Colonic mucosa (tissue), 4 donors: ENCODE measurements at places on chromosomes 3 and 15.

- no peak for DNase-seq
These were observed 13.1 kb upstream of the BLOC1S6 start for GRCh38 chr15:45573961-45574629.

DNA sequence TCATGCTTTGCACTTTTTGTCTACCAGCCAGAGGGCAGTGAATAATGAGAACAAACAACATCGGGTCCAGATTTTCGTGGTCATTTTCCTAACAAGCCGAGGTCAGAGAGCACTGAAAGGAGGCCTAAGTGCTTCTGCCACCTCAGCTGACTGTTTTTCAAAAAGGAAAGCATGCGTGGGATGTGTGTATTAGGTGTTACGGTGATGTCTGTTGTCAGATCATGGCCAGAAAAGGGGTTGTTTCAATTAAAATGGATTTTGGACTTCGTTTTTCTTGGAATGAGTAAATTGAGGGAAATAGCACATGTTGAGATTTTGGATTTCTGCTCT lies 99.5 kb downstream of the APBA2 start:
- no peak for DNase-seq

- DNase-seq, result no peak
These were observed 65.7 kb upstream of the FRMD4B start for GRCh38 chr3:69451594-69451993.

DNA sequence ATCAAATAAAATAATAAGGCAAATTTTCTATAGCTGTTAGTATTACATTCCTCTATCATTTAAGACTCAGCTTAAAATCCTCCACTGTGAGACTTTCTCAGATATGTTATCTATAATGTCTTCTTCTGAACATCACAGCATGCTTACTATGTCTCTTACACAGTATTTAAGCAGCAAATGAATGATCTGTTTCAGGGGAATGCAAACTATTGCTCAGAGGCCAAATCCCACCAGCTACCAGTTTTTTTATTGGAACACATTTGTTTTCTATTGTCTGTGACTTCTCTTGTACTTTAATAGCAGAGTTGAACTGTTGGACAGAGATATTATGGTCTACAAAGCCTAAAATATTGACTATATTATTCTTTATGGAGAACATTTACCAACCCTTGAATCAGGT lies 59.6 kb downstream of the C3orf38 start:
- DNase-seq, result no peak

DNA sequence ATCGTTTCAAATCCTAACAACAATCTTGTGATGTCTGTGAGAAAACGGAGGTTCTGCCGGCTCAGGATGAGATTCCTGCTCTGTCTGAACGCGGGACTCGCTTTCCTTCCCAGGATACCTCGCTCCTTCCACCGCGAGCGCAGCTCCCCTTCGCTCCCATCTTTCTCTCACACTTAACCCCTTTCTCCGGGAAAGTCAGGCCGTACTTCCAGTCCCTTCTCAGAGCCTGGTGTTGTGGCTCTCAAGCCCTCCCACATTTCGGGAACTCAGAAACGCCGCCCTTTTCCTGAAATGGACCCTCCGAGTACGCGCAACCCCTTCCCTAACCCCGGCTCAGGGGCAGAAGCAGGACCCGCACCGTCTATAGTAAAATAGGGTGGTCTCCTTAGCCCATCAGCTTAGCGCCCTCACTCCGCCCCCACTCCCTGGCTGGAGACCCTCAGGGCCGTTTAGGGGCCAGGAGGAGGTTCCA lies 378 bp upstream of the FEM1B start:
- peak; percentile 48 for DNase-seq

DNA sequence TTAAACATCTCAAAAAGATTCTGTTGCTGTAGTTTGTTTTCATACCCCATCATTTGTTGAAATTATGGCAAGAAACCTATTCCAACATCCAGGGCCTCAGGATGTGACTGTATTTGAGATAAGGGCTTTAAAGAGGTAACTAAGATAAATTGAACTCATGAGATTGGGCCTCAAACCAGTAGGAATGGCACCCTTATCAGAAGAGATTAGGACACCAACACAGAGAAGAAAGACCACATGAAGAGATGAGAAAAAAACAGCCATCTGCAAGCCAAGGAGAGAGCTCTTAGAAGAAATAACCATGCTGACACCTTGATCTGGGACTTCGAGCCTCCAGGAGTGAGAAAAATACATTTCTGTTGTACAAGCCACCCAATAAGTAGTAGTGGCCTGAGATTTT lies 157.7 kb downstream of the CGGBP1 start:
- no peak for DNase-seq

- no peak for DNase-seq
These were observed 3.6 kb downstream of the CCRL2 start for GRCh38 chr3:46410669-46411068.

- peak; percentile 18 for DNase-seq
These were observed 1.5 kb downstream of the UQCC5 start for GRCh38 chr3:52537726-52538421.

DNA sequence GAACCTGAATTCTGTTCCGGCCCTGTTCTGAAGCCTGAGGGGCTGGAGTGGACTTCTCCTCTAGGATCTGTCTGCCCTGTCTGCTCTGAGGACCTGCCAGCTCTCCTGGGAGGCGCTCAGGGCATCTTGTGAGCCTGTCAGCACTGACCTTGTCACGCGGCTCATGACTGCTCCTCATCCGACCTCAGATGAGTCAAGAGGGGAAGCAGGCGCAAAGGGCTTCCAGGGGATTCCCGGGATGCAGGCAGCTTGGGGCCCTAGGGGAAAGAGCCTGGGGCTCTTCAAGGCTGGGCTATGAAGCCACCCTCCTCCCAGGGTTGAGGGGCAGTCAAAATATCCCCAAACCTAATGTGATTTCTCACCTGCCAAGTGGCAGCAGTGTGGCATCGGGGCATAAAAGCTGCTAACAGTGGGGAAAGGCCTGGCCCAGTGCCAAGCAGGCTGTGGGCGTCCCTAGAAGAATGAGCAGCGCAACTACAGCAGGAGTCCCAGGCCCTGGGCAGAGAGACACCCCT lies 27.6 kb upstream of the ANKDD1A start:
- peak; percentile 57 for DNase-seq

- peak; percentile 82 for DNase-seq
These were observed 3.6 kb downstream of the BCL6 start for GRCh38 chr3:187741403-187742350.

GRCh38 chr15:25804451-25804850 lies 58.7 kb downstream of the ATP10A start:
- DNase-seq, result no peak

GRCh38 chr3:53748512-53749271 lies 97.5 kb downstream of the CHDH start:
- DNase-seq, result no peak

- DNase-seq, result no peak
These were observed 7.3 kb downstream of the RAB27A start for GRCh38 chr15:55282284-55282833.

DNA sequence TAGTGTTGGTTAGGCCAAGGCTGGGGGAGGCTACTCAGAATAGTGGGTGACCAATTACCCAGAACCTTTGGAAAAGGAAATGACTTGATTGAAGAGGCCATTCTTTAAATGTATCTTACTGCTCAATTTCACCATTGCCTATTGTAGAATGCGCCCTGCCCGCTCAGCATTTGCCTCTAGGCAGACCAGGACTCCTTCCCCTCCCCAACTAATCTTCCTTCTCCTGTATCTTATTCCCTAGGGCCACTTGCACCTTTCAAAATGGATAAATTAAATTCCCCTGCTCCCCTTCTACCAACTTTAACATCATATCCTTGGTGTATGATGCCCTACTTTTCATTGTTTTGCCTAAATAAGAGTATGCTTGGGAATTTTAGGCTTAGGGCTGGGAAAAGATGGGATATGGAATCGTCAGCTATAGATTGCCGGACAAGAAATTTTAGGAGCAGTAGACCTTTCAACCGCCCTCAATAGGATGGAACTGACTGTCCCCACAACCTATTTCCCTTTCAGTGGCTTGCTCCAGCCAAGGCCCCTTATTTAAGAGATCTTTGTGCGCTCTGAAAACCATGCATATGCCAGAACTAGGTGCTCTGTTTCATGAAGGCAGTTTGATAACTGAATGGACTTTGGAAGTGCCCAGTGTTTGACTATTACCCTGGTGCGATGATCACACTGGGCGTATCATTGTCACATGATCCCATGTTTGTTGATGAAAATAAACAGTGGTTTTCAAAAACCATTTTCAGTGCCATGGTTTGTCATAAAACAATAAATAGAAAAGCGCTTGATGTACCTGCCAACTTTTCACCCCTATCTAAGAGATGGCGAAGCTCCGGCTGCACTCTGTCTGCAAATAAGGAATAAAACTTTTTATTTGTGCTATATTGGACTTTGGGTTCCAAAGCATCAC lies 74.3 kb upstream of the TSEN2 start:
- peak; percentile 79 for DNase-seq

GRCh38 chr3:114356066-114356465 lies 62.2 kb downstream of the TIGIT start:
- no peak for DNase-seq

- DNase-seq, result no peak
These were observed 55.1 kb downstream of the AAGAB start for GRCh38 chr15:67199391-67199790.

GRCh38 chr15:70792171-70792573 lies 28.8 kb upstream of the UACA start:
- DNase-seq, result no peak

DNA sequence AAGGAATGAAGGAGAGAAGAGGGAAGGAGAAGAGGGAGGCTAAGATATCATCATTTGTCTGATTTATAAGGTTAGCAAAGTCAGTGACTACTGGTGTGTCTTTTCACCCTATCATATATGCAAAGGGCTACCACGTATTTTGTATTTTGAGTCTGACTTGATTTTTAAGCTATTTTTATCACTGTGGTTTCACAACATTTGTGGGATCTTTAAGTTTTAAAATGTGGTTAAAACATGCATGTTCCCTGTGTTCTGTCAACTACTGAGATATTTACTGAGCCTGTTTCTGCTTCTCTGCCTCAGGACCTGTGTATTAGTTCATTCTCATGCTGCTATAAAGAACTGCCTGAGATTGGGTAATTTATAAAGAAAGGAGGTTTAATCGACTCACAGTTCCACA lies 22.5 kb upstream of the SPTSSB start:
- DNase-seq, result no peak

DNA sequence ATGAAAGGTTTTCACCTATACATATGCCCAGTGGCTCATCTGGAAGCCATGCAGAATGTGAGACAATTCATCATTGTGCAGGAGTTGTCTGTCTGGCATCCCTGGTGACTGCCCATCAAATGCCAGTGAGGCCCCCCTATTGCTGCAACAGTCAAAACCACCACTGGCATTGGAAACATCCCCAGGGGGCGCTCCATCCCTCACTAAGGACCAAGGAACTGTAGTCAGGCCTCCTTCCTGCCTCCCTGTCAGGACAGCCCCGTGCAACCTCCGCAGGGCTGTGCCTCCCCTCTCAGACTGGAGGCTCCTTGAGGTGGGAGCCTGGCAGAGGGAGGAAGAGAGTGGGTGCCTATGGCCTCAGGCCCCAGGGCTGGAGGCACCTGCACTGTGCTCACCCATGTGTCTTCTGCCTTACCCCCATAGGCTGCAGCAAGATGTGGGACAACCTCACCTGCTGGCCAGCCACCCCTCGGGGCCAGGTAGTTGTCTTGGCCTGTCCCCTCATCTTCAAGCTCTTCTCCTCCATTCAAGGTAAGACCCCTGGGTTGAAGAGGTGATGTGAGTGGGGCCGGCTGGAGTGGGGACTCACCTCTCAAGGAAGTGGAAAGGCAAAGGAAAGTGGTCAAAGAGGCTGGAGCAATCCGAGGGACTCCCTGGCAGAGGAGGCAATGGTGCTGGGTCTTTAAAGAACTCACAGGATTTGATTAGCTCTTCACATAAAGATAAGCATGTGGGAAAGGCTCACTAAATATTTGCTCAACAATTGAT lies 16.5 kb downstream of the VIPR1 start:
- no peak for DNase-seq

DNA sequence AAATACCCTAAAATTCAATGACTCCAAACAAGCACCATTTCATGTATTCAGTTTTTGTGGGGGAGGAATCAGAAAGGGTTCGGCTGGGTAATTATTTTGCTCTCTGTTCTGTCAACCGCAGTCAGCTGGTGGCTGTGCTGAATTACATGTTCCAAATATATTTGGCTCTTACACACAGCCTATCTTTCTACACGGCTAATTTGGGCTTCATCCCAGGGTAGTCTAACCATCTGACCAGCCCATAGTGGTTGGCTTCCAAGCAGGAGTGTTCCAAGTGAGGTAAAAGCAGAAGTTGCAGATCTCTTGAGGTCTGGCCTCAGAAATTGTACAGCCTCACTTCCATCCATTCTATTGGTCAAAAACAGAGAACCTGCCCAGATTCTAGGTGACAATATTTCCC lies 760.8 kb upstream of the SEMA6D start:
- no peak for DNase-seq

DNA sequence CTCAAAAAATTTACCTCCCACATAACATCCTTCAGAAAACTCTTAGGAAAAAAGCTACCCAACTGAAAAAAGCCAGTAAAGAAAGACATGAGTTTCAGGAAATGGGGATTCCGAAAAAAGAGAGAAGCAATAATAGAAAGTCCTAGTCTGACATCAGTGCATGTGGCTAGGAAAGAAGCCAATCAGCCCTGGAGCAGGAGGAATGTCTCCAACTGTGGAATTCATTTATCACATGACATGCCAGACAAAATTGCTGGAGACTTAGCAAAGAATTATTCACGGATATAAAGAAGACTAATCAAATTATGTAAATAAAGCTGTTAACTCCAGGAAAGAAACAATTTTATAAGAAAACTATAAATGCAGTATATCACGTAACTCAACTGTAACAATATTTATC lies 258.9 kb upstream of the RARB start:
- no peak for DNase-seq

DNA sequence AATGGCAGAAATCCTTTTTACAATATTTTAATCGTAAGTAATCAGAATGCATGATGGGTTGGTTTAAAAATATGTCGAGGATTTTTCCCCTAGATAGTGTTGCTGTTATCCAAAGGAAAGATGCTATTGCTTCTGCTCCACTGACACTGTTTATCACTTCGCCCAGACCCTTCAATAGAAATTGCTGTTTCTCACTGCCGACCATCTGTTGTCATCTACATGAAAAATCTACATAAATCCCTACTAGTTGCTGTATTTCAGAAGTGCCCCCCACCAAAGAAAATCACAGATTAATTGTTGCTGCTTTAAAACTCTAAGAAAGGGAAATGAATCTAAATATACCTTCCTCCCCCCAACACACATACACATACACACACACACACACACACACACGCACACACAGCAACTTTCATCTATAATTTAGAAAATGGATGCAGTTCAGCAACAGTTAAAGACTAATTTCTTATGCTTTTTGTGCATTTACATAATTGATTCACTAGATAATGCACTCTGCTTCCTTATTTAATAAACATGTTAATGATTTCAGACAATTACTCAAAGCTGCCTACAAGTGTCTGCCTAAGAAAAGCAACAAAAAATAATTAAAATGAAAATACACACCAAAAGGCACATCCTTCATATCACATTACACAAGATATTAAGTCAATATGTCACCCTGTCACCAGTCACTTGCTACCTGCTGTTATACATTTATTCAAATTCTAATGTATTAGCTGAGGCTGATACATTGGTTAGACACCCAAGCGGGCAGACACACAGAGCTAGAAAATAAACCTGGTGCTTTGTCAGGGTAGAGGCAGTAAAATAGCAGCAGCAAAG lies 82.8 kb downstream of the RORA start:
- DNase-seq, result no peak

GRCh38 chr15:60928210-60928609 lies 300.9 kb downstream of the RORA start:
- DNase-seq, result no peak

GRCh38 chr3:31831591-31831990 lies 149.5 kb downstream of the OSBPL10 start:
- no peak for DNase-seq

- DNase-seq, result no peak
These were observed 90.3 kb downstream of the MEX3B start for GRCh38 chr15:81955382-81956062.
